ENCODE measurements at places on chromosomes 2 and 18.

GRCh38 chr2:17593841-17594491, 53.5 kb downstream of the VSNL1 start:
- no peak for DNase-seq

DNA sequence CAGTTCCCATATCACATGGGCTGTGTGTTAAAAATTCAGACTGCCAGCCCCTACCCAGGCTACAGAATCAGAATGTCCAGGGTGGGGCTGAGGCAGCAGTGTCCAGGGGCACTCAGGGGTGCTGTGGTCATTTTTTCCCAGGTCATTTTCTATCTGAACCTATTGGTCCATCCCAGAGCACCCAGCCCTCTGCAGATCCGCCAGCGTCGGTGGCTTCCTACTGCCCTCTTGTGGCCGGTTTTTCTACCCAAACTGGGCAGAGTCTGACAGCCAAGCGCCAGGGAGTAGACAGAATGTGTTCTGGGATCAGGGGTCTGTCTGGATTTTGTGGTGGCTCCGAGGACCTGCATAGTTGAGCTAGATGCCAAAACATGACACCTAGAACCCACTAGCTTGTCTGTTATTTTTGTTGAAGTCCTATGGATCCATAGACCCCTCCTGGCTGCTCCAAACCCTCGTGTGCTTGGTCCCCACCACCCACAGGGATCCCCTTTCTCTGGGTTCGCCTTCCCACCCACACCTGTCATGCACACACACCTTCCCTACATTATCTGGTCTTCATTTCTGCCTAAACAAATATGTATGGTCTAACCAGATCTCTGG, 34.1 kb upstream of the RMDN2 start:
- peak; percentile 78 for DNase-seq

GRCh38 chr2:236570081-236570868, 650 bp downstream of the ACKR3 start:
- DNase-seq = peak; percentile 30

- DNase-seq = peak; percentile 32
Observed at GRCh38 chr18:77478646-77479442, 229.2 kb downstream of the GALR1 start.

DNA sequence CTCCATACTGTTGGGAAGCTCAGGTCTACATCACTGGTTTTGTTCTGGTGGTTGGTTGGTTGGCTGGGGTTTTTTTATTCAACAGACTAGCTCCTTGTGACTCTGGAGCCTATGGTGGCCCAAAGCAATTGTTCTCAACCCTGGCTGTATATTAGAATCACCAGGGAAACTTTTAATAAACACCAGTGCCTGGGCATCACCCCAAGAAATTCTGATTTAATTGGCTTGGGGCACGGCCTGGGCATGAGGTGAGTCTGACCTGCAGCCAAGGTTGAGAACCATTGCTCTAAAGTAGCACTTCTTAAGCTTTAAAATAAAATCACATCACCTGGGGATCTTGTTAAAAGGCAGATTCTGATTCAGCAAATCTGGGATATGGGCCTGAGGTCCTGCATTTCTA, 184.1 kb downstream of the C1D start:
- DNase-seq = no peak

DNA sequence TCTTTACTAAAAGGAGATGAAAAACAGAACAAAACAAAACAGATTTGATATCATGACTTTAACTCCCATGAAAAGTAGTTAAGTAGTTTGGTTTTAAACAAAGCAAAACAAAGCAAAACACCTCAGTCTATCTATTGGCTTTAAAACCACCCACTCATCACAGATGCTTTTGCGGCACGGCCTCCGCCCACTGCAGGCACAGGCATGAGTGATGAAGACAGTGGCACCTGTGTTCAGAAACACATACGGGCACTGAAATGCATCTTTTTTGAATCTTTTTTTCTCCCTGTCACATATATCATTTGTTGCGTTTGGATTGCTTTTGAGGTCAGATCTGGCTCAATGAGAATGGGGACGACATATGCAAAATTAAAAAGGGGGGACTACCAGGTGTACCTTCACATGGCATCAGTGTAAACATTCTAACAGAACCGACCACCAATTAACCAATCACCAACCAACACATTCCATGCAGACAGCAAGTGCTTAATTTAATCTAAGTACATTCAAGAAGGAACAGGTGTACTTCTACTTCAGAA, 147.4 kb upstream of the REV1 start:
- DNase-seq = no peak

- peak; percentile 19 for DNase-seq
Observed at GRCh38 chr2:128986026-128986715, 667.5 kb upstream of the HS6ST1 start.

DNA sequence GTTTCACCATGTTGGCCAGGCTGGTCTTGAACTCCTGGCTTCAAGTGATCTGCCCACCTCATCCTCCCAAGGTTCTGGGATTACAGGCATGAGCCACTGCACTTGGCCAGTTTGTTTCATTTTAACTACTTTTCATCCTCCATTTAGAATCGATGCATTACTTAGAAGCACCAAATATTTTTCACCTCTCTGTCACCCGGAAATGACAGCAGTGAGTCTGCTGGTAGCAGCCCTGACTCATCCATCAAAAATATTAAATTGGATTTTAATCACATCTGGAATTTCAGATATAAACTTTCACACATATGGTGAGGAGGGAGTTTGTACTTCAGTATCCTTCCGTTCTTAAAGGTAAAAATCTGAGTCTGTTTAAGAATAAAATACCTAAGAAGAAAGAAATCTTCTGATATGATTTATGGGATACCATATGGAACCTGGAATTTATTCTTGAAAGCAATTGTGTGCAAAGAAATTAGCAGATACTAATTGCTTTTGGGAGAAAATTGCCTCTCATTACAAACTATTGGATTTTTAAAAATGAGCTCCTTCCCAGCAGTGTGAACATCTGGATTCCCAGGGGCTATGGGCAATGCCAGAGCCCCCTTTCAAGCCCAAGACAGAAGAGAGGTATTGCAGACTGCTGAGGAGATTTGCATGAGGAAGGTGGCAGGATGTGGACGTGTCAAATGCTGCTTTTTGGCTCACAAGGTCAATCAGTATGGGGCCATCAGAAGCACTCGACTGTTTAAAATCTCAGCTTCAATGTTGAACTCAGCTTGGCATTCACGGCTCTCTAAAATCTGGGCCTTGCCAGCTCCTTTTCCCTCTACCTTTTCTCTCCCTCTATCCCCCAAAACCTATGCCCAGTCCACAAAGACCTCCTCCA, 279.5 kb upstream of the SIX2 start:
- DNase-seq = no peak

- DNase-seq = no peak
Observed at GRCh38 chr2:227796045-227796711, 17.5 kb upstream of the CCL20 start.

DNA sequence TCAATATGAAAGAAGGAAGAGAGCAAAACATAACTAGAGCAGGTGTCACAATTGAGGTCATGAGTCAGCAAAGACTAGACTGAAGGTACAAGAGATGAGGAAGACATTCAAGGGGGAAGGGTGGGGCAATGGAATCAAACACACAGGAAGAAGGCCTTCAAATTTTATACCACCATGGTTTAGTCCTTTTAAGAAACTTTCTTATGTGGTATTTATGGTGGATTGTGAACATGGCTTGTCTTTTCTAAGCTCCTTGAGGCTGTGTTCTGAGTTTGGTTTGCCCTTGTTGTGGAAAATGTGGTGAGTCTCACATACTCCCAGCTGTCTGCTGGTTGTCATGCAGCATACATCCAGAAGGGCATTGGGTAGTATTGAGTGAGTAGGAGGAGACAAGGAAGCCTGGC, 62.1 kb downstream of the NABP1 start:
- DNase-seq = no peak

DNA sequence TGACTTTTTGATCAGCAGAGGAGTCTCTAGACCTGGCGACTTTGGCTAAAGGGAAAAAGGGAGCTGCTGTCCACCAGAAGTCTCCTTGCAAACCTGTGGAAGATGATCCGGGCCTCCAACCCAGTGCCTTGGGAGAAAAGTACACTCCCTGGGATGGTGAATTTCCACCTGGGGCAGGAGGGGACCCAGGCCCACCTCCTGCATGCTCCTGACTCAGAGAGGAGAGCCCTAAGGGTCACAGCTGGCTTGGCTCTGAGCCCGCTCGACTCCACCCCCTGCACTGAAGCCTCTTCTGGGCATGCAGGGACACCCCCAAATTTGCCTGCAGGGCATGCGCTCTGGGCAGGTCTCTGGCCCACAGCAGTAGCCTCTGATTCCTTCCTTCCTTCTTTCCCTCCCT, 66.5 kb downstream of the PDCL3 start:
- DNase-seq = no peak

- DNase-seq = no peak
Observed at GRCh38 chr2:23427350-23427749, 42.4 kb downstream of the KLHL29 start.

GRCh38 chr2:231383416-231384108, 11.9 kb upstream of the B3GNT7 start:
- DNase-seq = no peak

DNA sequence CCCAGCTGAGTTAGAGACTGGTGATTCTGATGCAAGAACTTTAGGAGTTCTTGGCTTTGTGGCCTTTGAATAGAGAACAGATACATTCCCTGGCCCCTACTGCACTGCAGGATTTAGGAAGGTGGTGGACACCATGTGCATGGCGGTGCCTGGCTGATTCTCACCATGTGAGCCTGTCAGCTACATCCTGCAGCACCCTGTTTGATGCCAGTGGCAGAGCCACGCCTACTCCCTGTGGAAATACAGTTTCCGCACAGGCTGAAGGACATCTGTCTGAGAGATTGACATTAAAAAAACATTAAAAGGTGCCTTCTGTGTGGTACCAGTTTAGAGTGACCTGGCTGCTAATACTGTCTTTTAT, 50.0 kb downstream of the KCNE4 start:
- no peak for DNase-seq

DNA sequence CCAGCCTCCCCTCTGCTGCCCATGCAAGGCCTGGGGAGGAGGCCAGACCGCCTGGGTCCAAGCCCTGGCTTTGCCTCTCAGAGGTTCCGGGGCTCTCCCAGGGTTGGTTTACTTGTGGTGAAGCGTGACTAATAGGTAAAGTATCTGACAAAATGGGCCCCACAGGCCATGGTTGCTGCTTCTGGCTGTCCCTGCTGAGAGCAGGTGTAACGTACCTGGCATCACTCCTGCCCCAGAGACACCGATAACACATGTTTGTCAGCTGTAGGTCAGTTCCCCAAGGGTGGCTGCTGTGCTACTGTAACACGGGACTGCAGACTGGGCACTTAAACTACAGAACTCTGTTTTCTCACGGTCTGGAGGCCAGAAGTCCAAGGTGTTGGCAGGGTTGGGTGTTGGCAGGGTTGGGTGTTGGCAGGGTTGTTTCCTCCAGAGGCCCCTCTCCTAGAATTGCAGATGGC, 34.1 kb downstream of the ODC1 start:
- DNase-seq = no peak

DNA sequence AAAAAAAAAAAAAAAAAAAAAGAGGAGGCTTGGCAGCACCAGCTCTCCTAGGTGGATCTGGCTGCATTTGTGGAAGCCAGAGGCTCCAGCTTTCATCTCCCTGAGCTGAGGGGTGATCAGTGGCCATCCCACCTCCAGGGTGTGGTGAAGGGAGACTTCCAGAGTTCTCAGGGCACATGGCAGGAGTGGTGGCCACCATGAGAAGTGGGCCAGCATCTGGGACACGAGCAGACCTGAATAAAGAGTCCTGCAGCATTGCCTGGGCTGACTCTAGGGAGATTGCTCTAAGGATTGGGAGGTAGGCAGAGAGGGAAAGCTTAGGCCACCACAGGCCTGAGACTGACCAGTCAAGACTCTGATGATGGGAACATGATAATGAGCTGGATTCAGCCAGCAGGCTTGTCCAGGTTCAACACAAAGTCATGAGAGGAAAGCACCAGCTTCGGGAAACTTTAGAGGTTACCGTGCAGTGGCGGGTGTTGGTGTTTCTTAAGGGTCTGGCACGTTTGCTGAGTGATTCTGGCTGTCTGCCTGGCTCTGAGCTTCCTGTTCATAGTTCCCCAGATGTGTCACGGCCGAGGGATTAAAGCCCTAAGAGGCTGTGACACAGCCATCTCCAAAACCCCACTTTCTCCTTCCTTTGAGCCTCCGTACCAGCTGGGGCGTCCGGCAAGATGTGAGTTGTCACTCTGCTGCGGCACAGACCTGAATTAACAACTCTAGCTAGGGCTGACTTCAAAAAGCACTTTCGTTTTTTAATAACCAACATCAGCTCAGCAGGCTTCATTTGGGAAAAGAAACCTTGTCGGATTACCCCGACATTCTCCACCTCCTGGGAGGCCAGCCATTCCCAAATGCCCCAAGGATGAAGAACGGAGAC, 38.3 kb upstream of the IL1R1 start:
- DNase-seq = no peak

- DNase-seq = no peak
Observed at GRCh38 chr2:29304399-29305060, 189.3 kb downstream of the CLIP4 start.

- DNase-seq = peak; percentile 74
Observed at GRCh38 chr2:148926291-148926961, 51.4 kb downstream of the KIF5C start.

GRCh38 chr2:180494286-180494685, 486.1 kb upstream of the UBE2E3 start:
- DNase-seq = peak; percentile 16

DNA sequence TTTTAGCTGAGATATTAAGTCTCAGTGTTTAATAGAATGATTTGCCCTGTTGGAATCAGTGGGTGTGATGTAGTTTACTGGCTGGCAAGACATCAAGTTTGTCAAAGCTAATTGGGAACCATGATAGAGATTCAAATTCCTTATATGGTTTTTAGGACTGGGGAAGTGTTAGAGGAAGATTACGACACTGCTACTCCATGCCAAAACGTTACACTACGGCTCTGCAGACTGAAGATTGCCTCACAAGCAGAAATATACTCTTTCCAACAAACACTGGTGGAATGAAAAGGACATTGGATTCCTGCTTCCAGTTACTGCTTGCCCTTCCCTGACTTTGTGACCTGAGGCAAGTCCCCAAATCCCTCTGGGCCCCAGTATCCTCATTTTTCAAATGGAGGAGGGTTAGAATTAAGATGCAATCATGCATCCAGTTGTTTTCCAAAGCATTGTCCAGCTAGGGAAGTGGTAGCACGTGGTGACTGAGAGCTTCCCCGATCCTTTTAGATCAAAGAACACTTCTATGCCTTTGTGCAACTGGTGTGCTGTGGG, 147.6 kb downstream of the CDC42EP3 start:
- no peak for DNase-seq

GRCh38 chr2:102601730-102602129, 17.6 kb upstream of the SLC9A2 start:
- DNase-seq = no peak

DNA sequence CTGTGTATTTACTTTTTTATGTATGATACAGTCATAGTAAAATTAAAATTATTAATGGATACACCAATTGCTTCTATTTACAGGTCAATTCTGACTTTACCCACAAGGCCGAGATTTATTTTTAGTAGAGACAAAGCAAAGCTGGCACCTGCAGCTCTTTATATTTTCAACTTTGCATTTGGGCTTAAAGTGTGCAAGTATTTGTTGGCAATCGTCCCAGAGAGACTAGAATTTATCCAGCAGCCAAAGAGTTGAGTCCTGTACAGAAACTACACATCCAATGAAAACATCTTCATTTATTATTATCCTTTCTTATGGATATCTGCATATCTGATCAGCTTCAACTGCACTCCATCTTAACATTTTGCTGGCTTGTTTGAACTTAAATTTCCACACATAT, 485.6 kb downstream of the SOX11 start:
- no peak for DNase-seq

Measured in mesendoderm (in vitro differentiated cells).